Posterior vena cava (tissue), 2 donors: ENCODE measurements at places on chromosomes 3 and 15. TPM values are rescaled to one million over a fixed set of nuclear protein-coding genes. Genes with fewer than 3 reads are reported as not detected.
A peak's percentile ranks its signal among the peaks of the same experiment; 100 is the strongest.

DNA sequence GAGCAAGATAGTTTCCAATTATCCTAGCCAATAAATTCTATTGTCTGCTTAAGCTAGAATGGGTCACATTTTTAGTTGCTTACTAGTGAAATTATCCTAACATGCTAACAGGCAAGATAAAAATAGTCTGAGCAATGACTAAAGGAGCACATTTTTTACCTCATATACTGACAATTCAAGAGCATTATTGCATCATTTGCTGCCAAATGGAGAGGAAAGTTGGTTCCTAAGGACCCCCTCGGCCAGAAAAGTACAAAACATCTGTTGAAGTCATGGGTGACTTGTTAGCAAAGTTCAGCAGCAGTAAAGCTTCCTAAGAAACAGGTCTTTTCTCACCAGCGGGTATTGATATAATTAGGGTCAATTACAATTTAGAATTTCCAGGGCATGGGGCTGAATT lies 1001.0 kb downstream of the FHIT start:
- DNase-seq = no peak

DNA sequence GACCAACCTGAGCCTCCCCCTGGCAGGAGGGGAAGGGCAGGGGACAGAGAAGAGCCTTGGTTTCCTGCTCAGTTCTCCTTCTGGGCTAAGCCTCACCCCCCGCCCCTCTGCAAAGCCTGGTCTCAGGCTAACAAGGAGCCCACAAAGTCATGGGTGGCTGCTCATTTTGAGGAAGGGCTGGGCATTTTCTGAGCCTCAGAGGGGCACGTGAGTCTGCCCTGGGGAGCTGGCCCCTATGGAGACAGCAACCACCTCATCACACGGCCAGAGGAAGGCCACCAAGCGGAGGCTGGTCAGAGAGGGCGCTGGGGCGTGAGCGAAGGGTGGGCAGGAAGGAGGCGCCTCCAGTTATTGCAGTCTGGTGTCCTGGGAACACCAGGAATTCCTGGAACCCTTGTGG lies 18.7 kb downstream of the ABTB1 start:
- DNase-seq = peak; percentile 68

The SNTN gene
- total RNA-seq = not detected

DNA sequence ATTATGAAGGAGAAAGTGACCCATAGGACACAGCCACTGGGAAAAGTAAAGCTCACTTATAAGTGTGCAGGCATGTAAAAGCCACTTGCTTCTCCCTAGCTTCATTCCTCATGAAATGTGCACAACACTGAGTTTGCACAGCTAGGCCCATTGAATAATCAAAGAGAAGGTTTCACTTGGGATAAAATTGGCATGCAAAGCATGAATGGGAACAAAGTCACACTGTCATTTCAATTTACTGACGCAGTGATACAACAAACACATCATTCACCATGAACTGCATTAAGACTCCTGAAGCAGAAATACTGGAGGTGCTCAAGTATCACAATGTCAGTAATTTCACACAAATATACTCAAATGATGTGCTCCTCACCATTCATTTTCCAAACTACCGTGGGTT lies 61.1 kb downstream of the KCNMB2 start:
- DNase-seq = no peak

The NOX5 gene
- 0.10 TPM for total RNA-seq

The LRRK1 gene
- total RNA-seq = 24.9 TPM

- no peak for DNase-seq
Measured at GRCh38 chr3:149343951-149344350, 10.5 kb upstream of the TM4SF18 start.

DNA sequence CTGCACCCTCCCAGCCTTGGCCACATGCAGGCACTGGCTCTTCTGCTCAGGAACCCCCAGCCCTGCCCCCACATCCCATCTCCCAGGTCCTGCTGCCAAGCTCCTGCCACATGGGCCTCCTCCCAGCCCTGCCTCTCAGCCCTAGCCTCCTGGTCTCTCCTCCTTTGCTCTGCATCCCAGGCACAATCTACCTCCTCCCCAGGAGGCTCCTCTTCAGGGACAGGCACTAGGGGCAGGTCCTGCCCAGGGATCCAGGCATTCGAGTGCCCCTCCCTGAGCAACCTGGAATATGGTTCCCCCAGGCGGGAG lies 12.4 kb downstream of the DNAJB8 start:
- DNase-seq = no peak

The PIK3R4 gene
- total RNA-seq = 27.9 TPM

GRCh38 chr3:189622629-189623028 lies 8.6 kb upstream of the TP63 start:
- DNase-seq = no peak

- no peak for DNase-seq
Measured at GRCh38 chr15:92807971-92808571, 92.1 kb upstream of the CHD2 start.

DNA sequence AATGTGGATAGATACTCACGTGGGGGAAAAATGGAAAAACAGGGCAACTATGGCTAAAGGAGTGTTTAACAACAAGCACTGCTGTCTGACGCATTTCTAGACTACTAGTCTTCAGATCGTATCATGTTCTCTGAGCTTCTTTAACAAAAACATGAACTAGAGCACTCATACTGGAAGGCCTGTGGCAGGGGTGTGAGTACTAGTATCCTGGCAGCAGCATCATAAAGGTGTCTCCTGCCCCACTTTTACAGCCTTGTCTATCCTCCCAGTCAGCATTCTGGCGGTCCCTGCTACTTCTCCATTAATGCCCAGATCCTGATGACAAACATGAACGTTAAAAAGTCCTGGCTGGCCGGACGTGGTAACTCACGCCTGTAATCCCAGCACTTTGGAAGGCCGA lies 4.0 kb downstream of the FMN1 start:
- no peak for DNase-seq

- no peak for DNase-seq
Measured at GRCh38 chr3:24135280-24135679, 190.2 kb downstream of the NR1D2 start.

The THRB gene
- total RNA-seq = 25.0 TPM

The CSTA gene
- 3.5 TPM for total RNA-seq

DNA sequence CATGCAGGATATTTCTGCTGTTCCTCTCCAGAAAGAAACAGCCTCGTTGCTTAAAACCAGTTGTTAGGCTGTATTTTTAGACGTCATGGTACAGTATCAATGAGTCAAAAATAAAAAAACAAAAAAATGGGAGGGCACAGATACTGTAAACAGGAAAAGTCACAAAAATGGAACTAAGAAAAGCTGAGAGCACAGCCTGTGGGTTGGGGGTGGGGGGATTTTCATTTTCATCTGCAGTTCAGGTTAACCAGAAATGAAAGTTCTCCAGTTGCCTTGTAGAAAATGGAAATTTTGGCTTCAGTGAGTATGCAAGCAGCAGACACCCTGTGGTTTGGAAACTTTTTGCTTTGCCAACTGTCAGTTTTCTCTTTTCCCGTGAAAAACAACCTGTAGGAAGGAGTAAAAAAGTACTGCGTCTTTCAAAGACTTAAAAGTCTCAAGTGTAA lies 59.0 kb downstream of the FRMD4B start:
- DNase-seq = no peak

The LYZL4 gene
- total RNA-seq = not detected

The POLQ gene
- total RNA-seq = 0.48 TPM

DNA sequence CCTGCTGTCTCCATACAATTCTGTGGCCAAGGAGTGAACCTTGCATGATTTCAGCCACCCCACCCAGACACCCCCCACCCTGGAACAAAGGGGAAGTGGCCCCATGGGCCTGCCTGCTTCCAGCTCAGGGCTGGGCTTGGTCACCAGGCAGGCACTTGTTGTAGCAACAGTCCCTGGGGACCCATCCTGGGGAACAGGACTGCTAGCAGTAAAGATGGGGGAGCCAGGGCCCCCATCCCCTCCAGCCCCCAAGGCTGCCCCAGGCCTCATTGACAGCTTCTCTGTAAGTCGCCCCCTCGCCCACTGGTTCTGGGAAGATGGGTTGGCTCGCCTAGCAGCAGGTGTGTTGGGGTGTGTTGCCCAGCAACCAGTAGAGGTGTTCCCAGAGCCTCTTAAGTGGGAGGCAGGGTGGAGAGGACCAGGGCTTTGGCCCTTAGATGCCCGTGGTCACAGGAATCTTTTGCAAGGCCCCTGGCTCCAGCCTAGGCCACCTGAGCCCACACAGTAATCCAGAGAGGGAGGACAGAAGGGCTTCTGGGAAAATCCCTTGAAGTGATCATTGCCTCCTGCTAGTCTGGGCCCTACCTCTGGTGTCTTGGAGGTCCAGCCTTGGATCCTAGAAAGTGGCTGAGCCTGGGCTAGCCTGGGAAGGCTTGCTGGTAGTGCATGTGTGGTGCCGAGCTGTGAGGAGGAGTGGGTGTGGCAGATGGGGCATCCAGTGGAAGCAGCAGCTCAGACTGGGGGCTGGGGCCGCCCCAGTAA lies 48.9 kb downstream of the CYP11A1 start:
- DNase-seq = no peak

GRCh38 chr15:59299929-59300617 lies 72.6 kb downstream of the MYO1E start:
- DNase-seq = peak; percentile 88

DNA sequence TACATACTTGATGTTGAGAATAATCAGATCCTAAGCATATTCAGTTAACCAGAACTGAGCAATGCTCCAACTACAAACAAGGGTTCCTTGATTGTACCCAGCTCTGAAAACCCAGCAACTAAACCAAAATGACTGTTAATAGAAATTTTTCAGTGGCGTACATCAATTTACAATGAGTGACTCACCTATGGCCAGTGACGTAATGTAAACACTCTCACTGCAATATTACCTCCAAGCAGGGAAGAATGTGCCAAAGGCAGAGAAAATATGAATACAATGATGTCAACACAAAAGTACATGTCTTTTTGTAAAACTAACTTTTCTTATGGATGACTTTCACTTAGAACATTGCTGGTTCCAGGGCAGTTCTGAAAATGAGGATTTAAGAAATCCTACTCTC lies 611.3 kb downstream of the EDEM1 start:
- no peak for DNase-seq

DNA sequence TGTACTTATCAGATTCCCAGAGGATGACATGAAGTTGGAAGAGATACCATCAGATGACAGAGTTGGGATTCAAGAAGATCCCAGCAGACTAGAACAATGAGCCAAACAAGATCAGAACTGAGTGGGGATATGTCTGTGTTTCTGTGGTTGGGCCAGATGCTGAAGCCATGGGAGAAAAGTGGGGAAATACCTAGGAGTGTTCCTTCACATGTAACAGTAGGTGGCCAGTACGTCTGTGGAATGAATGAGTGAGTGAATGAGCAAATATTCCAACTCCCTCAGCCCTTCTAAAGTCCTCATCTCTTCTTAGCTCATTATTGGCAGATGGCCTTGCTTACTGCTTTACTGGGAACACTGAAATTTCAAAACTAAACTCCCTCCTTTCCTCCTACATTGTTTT lies 32.2 kb upstream of the GREM1 start:
- no peak for DNase-seq

The SPESP1 gene
- 2.2 TPM for total RNA-seq

DNA sequence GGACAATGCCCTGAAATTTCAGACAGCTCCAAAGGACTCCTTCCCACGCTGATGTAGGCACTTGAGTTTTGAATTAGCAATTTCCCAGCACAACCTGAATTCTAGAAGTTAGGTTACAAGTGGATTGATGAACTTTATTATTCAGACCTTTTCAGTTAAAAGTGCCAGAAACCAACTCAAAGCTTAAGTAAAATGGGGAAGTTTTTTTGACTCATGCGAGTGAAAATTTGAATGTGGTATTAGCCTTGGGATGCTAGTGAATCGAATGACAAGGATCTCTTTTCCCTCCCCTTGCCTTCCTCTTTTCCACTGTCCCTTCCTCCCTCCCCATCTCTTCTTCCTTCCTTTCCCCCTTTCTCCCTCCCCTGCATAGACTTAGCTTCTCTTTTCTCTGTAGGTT lies 295.1 kb upstream of the PROK2 start:
- DNase-seq = no peak

The HYKK gene
- 4.2 TPM for total RNA-seq

DNA sequence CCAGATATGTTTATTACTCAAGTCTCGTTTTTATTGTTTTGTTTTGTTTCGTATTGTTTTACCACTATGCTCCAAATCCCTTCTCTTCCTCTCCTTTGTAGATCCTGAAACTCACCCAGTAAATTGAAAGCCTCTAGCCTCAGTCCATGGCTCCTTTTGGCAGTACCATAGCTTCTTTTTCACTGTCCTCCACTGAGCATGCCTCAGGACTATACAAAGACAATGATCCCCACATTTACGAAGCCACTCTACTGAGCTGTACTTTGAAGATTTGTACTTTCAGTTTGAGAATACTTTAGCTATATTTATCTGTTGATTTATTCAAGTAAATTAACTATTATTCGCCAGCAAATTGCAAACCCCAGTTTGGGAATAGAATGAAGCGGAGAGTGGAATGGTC lies 159.1 kb upstream of the SLITRK3 start:
- no peak for DNase-seq

DNA sequence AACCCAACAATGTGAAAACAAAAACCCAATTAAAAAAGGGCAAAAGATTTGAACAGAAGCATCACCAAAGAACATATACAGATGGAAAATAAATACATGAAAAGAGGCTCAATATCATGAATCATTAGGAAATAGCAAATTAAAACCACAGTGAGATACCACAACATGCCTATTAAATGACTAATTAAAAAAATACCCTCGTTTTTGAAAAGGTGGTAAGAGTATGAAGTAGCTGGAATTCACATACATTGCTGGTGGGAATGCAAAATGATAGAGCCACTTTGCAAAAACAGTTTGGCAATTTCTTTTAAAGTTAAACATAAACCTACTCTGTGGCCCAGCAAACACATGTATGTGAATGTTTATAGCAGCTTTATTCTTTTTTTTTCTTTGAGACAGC lies 75.8 kb downstream of the B3GNT5 start:
- DNase-seq = no peak

- no peak for DNase-seq
Measured at GRCh38 chr3:126264952-126265351, 84.6 kb upstream of the ALDH1L1 start.

The SH3BP5 gene
- total RNA-seq = 67.9 TPM

GRCh38 chr3:15310491-15311370 lies 21.7 kb downstream of the SH3BP5 start:
- no peak for DNase-seq

DNA sequence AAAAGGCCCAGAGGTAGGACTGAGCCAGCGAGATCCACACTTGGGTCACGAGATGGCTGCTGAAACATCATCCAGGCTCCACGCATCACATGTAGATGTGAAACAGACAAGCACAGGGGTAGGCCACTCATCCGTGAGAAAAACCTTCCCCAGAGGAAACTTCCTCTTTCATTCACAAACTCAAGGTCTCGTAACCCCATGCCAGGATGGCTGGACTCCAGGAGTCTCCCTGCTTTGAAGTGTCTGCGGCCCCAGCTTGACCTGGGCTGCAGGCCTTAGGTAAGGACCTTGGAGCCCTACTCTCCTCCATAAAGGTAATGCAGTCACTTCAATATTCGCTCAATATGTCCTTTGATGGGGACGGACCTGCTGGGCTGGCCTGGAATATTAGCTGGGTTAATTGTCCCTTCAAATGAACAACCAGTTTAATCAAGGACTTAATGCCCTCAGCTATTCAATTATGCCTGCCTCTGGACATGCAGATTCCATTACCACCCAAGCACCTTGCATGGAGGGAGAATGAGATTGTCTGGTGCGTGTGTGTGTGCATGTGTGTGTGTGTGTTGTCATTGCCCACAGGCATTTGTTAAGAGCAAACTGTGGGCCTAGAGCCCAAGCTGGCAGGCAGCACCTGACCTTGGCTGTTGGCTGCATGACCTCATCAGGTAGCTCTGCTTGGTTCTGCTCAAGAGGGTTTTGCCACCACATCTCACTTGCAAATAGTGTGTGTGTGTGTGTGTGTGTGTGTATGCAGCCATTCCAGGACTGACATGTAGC lies 186.9 kb upstream of the TLE3 start:
- no peak for DNase-seq
